ENCODE measurements at places on chromosomes 11 and 22.
A peak's percentile ranks its signal among the peaks of the same experiment; 100 is the strongest.

DNA sequence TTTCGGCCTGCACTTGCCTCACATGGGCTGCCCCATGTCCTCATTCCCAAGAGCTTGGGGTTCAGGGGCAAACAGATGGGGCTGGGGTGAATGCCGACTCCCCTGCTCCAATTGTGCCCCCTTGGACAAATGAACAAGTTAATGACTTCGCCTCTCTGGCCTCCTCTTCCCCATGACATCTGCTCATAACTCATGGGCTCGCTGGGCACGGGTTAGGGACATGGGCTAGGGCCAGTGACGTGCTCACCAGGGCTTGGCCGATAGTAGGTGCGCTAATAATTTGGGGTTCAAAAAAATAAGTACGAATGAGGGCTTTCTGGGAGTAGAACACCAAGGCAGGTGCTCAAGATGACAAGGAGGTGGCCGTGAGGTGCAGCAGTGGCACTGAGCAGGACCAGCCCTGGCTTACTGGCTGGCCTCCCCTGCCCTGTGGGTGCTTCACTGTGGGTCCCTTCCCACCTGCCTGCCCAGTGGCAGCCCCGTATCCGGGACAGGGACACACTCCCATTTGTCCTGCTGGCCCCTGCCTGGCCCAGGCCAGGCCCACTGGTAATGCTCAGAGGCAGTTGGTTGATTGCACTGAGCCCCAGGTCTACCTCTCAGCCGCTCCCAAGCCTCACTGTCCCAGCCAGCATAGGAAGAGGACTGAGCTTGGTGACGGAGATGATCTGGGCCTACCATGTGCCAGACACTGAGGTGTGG lies 12.3 kb downstream of the CBX6 start:
- DNase-seq: no peak

DNA sequence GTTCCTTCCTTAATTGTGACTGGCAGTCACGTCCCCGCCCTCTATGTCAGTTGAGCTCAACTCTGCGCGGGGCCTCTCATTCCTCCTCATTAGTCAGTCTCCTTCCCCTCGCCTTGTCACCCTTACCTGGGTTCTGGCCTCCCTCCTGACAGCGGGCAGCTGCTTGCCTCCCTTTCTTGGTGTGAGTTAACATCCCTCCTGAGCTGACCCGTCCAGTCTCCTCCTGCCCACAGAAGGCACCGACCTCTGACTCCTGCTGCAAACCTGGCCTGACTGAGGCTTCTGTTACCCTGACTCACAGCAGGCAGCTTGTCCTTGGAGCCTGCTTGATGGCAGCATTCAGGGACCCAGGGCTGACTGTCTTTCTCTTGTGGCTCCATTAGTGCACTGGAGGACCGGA lies 45.2 kb downstream of the GRIK4 start:
- no peak for DNase-seq

GRCh38 chr11:20483931-20484330 lies 96.4 kb downstream of the PRMT3 start:
- no peak for DNase-seq

GRCh38 chr22:30984317-30984716 lies 15.3 kb downstream of the TUG1 start:
- DNase-seq: no peak

- DNase-seq: no peak
Measured at GRCh38 chr11:18696638-18697225, 1.8 kb upstream of the TMEM86A start.

- no peak for DNase-seq
Measured at GRCh38 chr11:96293109-96293508, 49.9 kb downstream of the MAML2 start.

DNA sequence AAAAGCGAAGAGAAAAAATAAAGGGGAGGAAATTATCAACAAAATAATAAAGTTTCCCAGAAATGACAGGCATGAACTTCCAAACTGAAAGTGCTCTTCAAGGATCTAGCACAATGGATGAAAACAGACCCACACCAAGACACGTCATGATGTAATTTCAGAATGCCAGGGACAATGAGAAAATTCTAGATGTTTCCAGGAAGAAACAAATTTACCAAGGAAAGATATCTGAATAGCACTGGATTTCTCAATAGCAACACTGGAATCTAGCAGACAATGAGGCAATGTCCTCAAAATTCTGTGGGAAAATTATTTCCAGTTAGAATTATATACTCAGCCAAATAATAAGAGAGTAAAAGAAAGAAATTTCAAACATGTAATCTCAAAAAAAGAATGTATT lies 46.0 kb downstream of the DENND5A start:
- peak; percentile 8 for DNase-seq

DNA sequence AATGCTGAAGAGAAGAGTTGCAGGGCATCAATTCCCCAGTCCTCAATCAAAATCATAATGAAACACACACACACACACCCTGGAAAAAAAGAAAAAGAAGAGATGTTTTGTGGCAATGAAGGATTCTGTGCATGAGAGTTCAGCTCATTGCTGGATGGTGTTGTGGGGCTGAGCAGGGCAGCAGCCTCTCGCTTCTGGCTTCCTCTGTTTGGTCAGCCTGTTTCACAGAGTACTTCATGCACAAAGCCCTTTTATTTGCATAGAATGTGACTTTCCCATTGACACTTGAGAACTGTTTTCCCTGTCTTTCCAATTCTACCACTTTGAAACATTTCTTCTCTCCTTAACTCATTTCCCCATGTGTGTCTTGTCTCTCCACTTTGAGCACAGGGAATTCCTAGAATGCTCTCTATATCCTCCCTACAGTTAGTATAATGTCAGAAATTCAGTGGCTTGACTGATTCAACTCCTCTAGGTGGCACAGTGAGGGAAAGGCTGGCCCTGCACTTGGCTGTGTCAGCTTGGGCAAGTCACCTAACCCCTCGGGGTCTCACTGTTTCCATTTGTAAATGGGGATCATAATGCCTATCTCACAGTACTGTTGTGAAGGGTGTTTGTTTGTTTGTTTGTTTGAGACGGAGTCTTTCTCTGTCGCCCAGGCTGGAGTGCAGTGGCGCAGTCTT lies 25.4 kb upstream of the BSX start:
- DNase-seq: no peak

DNA sequence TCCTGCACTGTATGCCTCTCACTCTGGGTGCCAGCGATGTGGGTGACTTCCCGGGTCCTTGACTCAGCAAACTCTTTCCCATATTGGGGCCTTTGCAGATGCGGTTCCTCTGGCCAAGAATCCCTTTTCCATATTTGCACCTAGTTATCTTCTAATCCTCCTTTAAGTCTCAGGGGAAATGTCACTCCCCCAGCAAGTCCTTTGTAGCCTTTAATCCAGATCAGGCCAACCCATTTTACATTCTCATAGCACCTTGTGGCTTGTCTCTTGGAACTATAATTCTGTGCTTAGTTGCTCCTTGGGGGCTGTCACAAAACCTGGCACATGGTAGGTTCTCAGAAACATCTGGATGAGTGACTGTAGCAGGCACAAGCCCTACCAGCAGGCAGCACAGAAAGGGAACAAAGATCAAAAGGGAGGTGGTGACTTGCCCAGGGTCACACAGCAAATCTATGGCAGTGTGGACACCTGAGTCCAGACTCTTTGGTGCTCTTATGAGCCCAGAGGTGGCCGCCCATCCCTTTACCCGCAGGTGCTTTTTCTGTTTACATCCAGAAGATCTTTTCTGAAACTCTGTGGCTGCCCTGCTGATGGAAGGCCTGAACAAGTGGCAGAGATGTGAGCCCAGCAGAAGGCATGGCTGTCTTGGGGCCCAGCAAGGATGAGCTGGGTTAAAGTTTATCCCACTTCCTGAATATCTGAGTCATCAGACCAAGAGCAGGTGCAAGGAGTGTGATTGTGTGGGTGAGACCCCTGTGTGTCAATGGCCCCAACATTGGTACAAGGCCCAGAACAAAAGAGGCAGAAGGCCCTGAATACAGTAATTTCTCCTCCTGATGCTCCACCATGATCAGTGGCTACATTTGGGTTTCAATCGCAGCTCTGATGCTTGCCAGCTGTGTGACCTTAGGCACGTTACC lies 78.6 kb upstream of the GRK3 start:
- DNase-seq: no peak

All from pulmonary artery endothelial cell (primary cell).